Endothelial cell (in vitro differentiated cells): ENCODE measurements at places on chromosomes 1 and 21. TPM values are rescaled to one million over a fixed set of nuclear protein-coding genes. Genes with fewer than 3 reads are reported as not detected.

GJA4 gene
- total RNA-seq = 347 TPM

DNA sequence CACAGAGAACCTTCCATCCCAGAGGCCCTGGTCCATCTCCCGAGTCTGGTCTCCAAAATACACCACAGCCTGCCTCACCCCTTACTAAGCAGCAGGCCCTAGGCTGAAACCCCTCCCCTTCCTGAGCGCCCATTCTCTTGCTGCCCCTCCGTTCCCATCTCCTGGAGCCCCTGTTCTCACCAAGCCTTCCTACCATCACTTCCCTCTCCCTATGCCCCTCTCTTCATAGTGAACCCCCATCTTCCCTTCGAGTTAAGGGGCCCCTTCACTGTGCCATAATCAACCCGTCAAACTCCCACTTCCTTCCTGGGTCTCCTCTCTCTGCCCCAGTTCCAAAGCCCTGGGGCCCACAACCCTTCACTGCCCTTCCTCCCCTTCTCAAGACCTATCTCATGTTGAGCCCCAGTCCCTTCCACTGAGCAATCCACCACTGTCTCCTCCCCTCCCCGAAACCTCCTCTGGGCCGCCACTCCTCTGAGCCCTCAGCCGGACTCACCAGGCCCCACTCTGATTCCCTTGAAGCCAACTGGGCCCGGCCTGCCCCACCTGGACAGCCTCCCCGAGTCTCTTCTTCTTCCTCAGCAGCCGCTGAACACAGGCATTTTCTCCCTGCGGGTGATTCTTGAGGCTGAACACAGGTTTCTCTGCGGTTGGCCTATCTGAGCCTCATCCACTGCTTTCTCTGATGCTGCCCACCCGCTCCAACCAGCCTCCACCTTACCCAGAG, 42.2 kb upstream of the WASF2 start:
- H3K27ac ChIP-seq = peak overlapping the region; percentile 52
- peaks cover 27% of the 10 kb centered on the region for H3K4me1 ChIP-seq

DNA sequence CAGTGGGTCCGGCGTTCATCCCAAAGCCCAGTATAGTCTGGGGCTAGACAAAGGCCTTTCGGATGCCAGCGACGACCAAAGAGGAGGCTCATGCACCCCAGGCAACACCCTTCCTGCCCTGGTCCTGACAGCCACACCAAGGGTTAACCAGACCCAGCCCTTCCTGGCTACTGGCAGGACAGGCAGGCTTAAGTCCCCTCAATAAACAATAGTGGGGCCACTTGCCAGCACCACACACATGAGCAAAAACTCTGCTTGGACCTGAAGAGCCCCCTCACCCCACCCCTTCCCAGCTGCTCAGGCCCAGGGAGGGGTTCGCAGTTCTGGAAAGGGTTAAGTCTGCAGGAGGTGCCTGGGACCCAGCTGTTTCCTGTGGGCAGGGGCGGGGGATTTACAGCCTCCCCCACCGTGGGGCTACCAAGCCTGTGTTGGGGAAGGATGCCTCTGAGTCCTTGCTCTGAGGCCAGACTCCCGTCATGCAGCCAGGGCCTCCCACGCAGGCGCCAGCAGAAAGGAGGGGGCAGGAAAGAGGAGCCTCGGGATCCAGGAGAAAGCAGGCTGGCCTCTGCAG, 18.2 kb downstream of the PHLDA3 start:
- H3K27me3 ChIP-seq = peaks cover 7% of the 10 kb centered on the region
- H3K36me3 ChIP-seq = no peaks in the 10 kb centered on the region
- H3K4me3 ChIP-seq = no peak overlapping the region
- peaks cover 32% of the 10 kb centered on the region for H3K4me1 ChIP-seq
- DNase-seq = peak; percentile 69
- no peak overlapping the region for H3K27ac ChIP-seq

DNA sequence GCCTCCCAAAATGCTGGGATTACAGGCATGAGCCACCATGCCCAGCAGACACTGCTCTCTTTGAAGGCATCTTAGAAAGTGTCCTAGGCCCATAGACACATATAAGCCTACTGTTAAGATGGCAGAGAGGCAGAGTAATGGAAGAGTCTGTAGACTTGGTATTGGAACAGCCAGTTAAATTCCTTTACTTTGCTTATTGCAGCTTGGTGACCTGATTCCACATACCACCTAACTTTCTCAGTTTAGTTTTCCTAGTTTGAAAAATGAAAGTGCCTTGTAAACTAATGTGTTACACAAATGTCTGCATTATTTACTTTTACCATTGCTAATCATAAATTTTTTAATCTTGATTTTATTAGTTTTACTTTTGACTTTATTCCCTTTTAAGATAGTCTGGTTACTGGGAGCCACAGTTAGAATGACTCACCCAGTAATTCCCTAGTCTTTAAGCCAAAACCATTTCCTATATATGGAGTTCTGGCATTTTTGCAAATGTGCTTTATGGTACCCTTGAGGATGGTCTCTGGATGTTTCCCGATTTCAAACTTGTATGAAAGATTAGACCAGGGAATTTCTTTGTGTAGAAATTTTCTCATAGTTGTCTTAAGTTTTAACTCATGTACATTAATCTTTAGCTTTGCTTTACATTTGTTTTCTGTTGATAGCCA, 6.4 kb downstream of the SMAP2 start:
- no peak for DNase-seq
- H3K4me1 ChIP-seq = peaks cover 21% of the 10 kb centered on the region
- H3K4me3 ChIP-seq = no peak overlapping the region
- peaks cover 2% of the 10 kb centered on the region for H3K27me3 ChIP-seq
- no peaks in the 10 kb centered on the region for H3K36me3 ChIP-seq
- H3K27ac ChIP-seq = no peak overlapping the region

DNA sequence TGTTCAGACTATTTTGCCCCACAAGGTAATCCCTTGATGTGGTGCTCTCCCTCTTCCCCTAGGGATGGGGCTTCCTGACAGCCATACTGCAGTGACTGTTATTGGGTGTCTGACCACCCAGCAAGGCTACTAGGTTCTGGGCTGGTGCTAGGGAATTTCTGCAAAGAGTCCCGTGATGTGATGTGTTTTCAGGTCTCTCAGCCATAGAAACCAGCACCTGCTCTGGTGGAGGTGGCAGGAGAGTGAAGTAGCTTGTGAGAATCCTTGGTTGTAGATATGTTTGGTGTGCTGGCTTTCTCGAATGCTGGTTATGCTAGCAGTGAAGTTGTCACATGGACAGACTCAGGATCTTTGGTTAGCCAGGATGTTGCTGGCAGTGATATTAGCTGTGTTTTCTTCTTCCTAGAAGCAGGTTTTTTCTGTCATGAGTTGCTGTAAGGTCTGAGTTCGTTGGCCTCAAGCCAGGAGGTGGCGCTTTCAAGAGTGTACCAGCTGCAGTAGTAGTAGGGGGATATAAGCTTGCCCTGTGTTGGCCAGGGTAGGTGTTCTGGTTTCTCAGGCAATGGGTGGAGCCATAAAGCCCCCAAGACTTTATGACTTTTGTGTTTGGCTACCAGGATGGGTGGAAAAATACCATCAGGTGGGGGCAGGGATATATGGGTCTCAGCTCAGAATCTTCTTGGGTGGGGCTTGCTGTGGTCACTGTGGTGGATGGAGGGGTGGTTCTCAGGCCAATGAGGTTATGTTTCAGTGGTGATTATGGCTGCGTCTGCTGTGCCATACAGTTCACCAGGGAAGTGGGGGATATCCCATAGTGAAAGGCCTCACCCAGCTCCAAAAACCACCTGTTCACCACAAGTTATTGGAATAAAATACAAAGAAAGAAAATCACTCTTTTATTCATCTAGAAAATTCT, 1112.3 kb downstream of the KCNT2 start:
- H3K36me3 ChIP-seq = no peaks in the 10 kb centered on the region
- H3K27me3 ChIP-seq = no peaks in the 10 kb centered on the region
- no peaks in the 10 kb centered on the region for H3K4me1 ChIP-seq
- no peak overlapping the region for H3K4me3 ChIP-seq
- no peak overlapping the region for H3K27ac ChIP-seq

DNA sequence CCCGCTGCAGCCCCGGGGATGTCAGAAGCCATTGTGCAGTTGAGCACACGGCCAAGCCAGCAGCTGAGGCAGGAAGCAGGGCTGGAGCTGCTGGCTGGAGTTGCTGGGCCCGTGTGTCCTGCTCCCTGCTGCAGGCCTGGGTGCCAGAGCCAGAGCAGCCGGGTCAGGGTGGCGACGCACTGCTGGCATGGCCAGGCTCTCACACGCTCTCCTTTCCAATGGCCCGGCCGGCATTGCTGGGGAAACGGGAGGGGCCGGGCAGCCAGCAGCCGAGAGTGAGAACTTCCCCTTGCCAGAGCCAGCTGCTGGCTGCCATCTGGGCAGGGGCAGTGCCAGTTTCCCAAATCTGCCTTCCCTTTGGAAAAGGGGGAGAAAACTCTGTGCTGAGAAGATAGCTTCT, 82.4 kb upstream of the PROX1 start:
- no peaks in the 10 kb centered on the region for H3K36me3 ChIP-seq
- H3K4me1 ChIP-seq = peaks cover 6% of the 10 kb centered on the region
- H3K27me3 ChIP-seq = peaks cover 3% of the 10 kb centered on the region
- no peak for DNase-seq
